ENCODE measurements at places on chromosomes 2 and 18. TPM values are rescaled to one million over a fixed set of nuclear protein-coding genes. Genes with fewer than 3 reads are reported as not detected.

ANKRD62 gene
- total RNA-seq: not detected

GRCh38 chr2:239061824-239062570, 214.1 kb downstream of the TWIST2 start:
- DNase-seq: no peak

DNA sequence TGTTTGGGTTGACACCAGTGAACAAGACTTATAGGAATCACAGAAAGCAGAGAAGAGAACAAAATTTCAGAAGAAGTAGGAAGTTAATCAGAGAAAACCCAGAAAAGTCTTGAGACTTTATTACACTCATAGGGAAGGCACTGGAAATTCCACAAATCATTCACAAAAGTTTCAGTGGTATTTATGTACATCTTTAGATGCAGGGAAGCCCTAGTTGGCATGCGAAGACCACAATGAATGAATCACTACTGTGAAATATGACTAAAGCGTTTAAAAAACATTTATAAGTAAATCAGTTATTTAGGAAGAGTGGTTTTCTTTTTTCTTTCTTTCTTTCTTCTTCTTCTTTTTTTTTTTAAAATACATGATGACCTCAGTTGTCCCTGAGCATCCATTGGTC, 105.1 kb downstream of the NUP35 start:
- no peak for DNase-seq

DNAJC5G gene
- total RNA-seq: not detected

KIF5C gene
- total RNA-seq: 3.5 TPM

PIEZO2 gene
- total RNA-seq: 1.5 TPM

GRCh38 chr2:190663348-190663747, 14.5 kb downstream of the NAB1 start:
- DNase-seq: no peak

GRCh38 chr18:41226911-41227310, 728.1 kb upstream of the PIK3C3 start:
- no peak for DNase-seq

C1QL2 gene
- not detected for total RNA-seq

GRCh38 chr2:108834620-108835019, 48.0 kb downstream of the CCDC138 start:
- no peak for DNase-seq

DNA sequence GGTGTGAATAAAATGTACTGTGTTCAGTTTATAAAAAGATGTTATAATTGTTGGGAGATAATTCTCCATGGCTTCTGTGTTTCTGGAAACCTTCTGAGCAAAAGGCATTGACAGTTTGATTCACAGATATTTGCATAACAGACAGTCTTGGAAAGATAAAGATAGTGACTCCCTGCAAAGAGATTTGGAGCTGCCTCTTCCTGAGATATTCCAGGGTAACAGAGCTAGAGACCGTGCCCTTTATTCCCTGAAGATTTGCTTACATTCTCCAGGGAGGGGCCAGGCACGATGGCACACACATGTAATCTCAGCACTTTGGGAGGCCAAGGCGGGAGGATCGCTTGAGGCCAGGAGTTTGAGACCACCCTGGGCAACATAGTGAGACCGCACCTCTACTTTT, 12.2 kb upstream of the ANXA4 start:
- no peak for DNase-seq

CD207 gene
- 0.52 TPM for total RNA-seq

DNA sequence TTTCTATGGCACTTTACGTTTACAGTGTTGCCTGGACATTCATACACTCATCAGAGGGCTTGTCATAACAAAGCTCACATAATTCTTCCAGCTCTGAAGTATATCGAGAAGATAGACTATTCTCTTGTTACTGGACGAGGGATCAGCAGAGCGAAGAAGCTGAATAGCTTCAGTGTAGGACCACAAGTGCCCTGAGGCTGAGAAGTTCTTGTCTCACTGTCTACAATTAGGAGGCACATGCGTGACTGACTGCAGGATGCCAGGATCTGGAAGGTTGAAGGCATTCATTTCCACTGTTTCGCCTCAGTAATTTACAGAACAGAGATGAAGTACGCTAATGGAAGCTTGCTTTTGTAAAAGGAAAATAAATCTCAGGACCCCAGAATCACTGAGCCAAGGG, 9.6 kb downstream of the SH3YL1 start:
- no peak for DNase-seq

- no peak for DNase-seq
These were observed 23.4 kb downstream of the CDH2 start for GRCh38 chr18:28153485-28154065.

GRCh38 chr2:158228943-158229508, 127.3 kb downstream of the UPP2 start:
- no peak for DNase-seq

FSIP2 gene
- total RNA-seq: 1.6 TPM

- DNase-seq: no peak
These were observed 2111.5 kb upstream of the PIK3C3 start for GRCh38 chr18:39843546-39843945.

TEX44 gene
- total RNA-seq: not detected

- no peak for DNase-seq
These were observed 44.9 kb downstream of the MALT1 start for GRCh38 chr18:58716060-58716756.

DNA sequence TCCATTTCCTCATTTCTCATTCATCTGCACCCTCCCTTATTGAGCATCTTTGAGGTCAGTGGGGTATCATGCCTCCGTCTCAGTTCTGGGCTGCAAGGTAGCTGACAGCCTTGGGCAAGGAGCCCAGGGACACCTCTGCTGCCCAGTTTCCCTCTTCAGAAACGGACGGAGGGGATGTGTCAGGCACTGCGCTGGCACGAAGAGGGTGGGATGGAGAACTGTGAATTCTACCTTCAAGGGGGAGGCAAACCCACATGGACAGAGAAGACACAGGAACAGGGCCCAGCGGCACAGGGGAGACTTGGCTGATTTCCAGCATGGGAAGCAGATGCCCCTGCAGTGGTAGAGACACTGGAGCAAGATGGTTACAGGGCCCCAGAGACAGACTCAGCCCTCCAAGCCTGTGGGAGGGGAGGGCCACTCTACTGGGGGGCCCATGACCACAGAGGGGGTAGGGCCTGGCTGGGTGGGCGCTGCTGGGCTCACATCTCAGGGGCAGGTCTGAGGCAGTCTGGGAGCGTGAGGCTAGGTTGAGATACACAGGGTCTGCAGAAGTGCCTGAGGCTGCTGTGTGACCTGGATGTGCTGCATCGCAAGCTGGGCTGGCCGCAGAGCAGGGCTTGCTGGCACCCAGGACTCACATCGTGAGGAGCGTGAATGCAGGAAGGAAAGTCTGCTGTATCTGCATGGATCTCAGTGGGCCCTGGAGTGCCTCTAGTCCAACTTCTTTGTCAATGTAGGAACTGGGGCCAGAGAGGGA, 92.3 kb downstream of the HS1BP3 start:
- DNase-seq: no peak

ARHGAP15 gene
- total RNA-seq: 10.0 TPM

GRCh38 chr2:204881655-204882054, 336.4 kb downstream of the PARD3B start:
- DNase-seq: no peak

PTH2R gene
- total RNA-seq: 1.1 TPM

MC4R gene
- total RNA-seq: not detected

- peak; percentile 43 for DNase-seq
These were observed 515.5 kb upstream of the MYT1L start for GRCh38 chr2:2846332-2847208.

- DNase-seq: no peak
These were observed 2.4 kb downstream of the AGAP1 start for GRCh38 chr2:235496239-235496621.

DNA sequence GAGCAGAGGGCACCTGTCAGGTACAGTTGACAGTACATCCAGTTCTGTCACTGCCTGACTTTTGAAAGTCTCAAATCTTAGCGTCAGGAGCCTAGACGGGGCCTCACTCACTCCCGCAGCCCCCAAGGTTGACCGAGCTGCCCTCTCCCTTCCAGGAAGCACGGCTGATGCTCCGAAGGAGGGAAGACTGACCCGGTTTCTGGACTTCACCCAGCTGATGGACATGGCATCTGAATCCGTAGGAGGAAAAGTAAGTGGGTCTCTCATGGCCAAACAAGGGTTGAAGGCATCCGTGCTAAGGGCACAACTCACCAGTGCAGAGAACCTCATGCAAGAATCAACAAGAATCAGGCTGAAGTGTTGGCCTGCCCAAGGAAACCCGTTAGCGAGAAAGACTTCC, 12.9 kb downstream of the ALLC start:
- DNase-seq: no peak

SLC4A3 gene
- 7.3 TPM for total RNA-seq

- no peak for DNase-seq
These were observed at the start of gene MAL for GRCh38 chr2:95025406-95026319. TSS of gene MAL (plus strand) at chr2:95025708. CDS start at chr2:95025793, 85 bp downstream.

DNA sequence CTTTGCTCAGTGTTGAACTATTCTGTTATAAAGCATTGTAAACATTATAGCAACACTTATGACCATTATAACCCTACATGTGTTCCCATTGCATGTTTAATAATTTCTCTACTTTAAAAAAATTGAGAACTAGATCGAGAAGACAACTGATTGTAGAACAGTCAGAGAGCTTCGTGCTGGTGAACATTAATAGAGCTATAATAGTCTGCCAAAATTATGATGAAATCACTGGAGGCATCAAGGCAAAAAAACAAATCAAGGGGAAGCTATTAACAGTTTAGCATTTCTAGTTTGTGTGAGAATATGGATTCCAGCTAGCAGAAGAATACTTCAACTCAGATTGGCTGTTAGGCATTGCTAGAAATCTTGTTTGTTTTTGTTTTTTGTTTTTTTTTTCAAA, 284.2 kb downstream of the CAMKMT start:
- DNase-seq: no peak

DNA sequence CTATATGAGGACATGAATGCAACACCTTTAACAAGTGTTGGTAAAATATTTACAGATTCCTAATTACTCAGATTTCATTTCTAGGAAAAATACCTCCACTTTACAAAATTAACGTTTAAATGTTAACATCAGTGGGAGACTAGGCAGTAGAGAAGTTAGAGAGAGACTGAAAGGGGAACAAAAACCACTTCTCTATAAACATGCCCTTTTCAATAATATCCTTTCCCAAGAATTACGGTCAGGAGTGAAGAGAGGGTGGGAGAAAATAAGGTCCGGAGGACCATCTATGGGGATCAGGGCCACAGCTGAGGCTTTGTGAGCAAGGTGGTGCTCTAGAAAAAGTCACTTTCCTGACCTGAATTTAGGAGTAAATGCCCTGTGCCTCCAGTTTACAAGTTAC, 65.3 kb upstream of the WIPF1 start:
- DNase-seq: no peak

- DNase-seq: no peak
These were observed 27.4 kb downstream of the MPPE1 start for GRCh38 chr18:11880586-11881304.

DNA sequence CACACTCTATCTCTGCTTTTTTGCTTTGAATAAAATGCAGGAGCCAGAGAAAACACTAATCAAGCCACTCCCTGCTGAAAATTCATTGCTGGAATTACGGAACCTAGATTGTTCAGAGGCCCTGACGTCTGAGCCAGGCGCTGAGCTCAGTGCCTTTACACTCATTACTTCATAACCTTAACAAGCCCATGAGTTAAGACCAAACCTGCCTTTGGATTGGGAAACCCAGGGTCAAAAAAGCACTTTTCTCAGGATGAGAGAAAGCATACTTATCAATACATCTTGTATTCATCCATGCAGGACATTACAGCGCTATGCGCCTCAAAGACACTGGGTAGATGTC, 762 bp downstream of the INO80C start:
- no peak for DNase-seq

GRCh38 chr2:10469955-10470608, 22.0 kb upstream of the ODC1 start:
- no peak for DNase-seq

TNFAIP6 gene
- total RNA-seq: 1.4 TPM

DNA sequence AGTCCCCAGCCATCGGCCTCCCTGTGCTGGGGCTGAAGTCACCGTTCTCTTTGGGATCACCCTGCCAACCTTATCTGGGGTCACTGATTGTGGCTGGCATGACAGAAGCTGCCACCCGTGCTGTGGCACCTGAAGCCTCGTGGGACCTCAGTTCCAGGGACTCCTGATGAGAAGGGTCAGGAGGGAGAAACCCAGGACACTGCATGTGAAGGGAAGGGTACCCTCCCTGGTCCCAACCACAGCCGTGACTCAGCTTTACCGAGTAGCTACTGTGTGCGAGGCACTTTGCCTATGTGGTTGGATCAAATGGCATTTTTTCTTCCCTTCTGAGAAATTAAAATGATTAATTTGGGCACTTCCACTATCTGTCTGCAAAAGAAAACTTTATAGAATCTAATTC, 64.4 kb downstream of the SP110 start:
- no peak for DNase-seq

ABCG8 gene
- 2.6 TPM for total RNA-seq

CD8A gene
- total RNA-seq: 11.3 TPM

- no peak for DNase-seq
These were observed 40.1 kb downstream of the THUMPD2 start for GRCh38 chr2:39738936-39739335.

GRB14 gene
- 2.5 TPM for total RNA-seq

GRCh38 chr2:26495705-26496297, 17.9 kb upstream of the OTOF start:
- DNase-seq: no peak

DNA sequence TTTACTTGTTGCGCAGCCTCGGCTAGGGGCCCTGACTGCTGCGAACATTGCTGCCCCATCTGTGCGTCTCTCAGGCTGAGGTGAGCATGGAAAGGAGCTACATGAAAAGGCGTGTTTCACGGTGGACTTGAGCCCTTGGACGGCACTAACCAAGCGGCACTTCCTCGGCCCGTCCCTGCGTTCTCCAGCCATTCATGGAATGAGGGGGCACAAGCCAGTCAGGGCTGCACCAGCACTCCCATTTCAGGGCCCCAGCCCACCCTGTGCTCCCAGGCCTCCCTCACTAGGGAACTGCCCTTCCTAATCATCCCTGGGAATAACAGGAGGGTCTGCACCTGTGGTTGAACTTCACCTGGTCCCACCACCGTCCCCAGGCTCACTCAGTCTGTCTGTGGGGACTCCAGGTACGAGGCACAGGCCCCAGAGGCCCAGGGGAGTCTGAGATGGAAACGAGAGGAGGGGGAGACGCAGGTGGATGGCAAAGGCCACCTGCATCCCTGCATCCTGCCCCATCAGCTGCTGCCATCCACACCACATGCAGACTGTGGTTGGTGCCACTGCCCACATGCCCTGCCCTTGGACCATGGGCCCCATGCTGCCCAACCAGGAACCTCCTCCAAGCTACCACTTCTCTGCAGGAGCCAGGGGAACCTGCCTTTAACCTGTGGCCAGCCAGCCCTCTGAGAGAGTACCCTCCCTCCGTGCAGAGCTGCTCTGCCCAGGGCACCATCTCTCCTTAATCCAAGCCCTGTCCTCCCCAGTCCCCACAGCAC, 99.7 kb downstream of the EIPR1 start:
- DNase-seq: no peak

- no peak for DNase-seq
These were observed 11.8 kb upstream of the SLC9A4 start for GRCh38 chr2:102461188-102461587.

GRCh38 chr18:62018034-62018758, 125.4 kb upstream of the RNF152 start:
- DNase-seq: peak; percentile 66

- no peak for DNase-seq
These were observed 106.8 kb upstream of the RND3 start for GRCh38 chr2:150594299-150594698.

IL36G gene
- not detected for total RNA-seq

GRCh38 chr18:76412818-76413565, 82.0 kb downstream of the ZNF516 start:
- DNase-seq: no peak
